ENCODE measurements at places on chromosomes 2 and 18.

- DNase-seq: no peak
Observed at GRCh38 chr2:74744731-74745515, 89.0 kb upstream of the HK2 start.

GRCh38 chr2:203237346-203238238 lies 1.2 kb upstream of the CYP20A1 start:
- DNase-seq: no peak

- no peak for DNase-seq
Observed at GRCh38 chr18:39681061-39681460, 2115.5 kb upstream of the CELF4 start.

DNA sequence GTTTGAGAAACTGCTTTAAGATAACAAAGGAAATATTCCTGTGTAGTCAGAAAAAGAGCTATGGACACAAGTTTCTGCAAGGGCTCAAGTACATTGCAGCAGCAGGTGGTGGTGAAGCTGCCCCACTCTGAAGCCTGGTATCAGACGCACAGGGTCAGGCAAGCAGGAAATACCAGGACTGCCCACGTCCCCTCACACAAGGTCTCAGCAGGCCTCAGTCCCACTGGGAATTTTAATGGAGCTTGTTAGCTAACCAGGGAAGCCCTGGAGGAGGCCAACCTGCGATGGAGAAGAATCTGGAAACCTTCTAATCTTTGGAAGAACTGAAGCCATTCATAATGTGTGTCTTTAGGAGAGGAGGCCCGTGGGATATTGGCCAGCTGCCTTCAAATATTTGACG lies 168.3 kb downstream of the UXS1 start:
- DNase-seq: no peak

- no peak for DNase-seq
Observed at GRCh38 chr2:181371782-181372645, 85.2 kb upstream of the ITGA4 start.

DNA sequence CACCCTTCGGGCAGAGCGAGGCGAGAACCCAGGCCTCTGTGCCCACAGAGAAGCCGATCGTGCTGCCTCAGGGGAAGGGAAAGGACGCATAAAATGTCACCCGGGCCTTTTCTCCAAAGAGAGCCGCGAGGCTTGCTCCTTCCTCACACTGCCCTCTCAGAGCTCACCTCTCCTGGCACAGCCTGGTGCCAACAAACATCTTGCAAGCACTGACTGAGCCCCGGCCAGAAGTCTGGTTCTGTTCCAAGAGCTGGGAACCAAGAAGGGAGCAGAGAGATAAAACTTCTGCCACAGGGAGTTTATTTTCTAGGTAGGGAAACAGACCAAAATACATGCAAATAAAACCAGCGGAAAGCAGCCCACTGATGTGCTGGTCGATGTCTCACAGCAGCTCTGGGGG lies 13.6 kb upstream of the ADI1 start:
- no peak for DNase-seq

- peak; percentile 96 for DNase-seq
Observed at GRCh38 chr2:122643725-122644329, 888.4 kb downstream of the TSN start.

GRCh38 chr2:241629762-241630435 lies 7.1 kb downstream of the THAP4 start:
- DNase-seq: no peak

DNA sequence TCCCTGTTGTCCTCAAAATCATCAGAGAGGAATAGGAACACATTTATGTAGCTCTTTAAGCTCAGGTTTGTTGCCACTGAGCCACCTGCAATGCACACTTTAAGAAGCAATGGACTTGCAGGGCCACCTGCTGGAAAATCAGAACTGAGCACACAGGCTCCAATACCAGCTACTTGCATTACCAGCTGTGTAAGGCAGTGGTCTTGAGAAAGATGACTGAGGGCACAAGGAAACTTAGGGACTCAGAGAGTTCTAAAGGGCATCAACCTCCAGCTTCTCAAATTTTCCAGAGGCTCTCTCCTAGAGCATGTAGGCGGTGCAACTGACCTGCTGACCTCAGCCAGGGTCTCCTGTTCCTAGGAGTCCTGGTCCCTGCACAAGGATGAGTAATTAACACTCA lies 2.5 kb upstream of the CNDP2 start:
- DNase-seq: no peak

- DNase-seq: no peak
Observed at GRCh38 chr2:122528061-122528460, 772.6 kb downstream of the TSN start.

- no peak for DNase-seq
Observed at GRCh38 chr2:239278361-239278760, 122.5 kb downstream of the HDAC4 start.

GRCh38 chr2:217735899-217736298 lies 266.9 kb downstream of the TNS1 start:
- DNase-seq: no peak

DNA sequence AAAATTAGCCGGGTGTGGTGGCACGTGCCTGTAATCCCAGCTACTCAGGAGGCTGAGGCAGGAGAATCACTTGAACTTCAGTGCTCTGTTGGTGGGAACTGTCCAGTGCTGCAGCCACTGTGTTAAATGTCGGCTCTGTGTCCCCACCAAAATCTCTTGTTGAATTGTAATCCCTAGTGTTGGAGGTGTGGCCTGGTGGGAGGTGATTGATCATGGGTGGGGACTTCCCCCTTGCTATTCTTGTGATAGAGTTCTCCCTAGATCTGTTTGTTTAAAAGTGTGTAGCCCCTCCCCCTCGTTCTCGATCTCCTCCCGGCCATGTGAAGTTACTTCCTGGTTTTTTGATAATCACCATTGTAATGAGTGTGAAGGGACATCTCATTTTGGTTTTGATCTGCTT lies 9.8 kb upstream of the RPL31 start:
- no peak for DNase-seq

DNA sequence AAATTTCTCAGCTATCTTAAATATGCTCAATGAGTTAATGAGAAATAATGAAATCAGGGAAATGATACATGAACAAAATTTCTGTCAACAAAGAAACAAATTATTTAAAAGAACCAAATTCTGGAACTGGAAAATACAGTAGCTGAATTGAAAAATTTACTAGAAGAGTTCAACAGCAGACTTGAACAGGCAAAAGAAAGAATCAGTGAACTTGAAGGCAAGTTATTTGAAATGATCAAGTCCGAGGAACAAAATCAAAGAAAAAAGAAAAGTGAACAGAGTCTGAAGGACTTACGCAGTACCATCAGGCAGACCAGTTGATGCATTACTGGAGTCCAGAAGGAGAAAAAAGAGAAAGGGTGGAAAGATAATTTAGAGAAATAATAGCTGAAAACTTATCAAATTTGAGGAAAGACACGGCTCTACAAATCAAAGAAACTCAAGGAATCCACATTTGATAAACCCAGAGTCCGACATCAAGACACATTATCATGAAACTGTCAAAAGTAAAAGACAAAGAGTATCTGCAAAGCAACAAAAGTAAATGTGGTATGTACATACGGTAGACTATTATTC lies 83.6 kb downstream of the CCDC138 start:
- no peak for DNase-seq

- no peak for DNase-seq
Observed at GRCh38 chr2:74619651-74620297, 28.4 kb downstream of the M1AP start.

GRCh38 chr2:170736628-170737027 lies 21.5 kb downstream of the SP5 start:
- no peak for DNase-seq

DNA sequence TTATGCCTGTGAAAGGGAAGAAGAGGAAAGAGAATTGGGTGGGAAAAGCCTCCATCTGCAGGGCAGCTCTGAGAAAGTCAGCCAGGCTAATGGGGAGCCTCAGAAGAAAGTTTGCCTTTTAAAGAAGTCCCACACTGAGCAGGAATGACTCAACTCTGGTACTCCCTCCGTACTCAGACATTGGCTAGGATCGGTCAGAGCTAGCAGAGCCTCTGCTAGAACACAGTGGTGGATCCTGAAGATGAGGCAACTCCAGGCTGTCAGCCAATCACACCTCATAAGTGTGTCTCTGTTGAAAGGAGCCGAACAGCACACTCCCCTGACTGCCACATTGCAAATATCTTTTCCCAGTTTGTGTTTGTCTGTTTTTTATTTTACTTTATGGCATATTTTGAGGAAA lies 96.9 kb downstream of the HNRNPLL start:
- DNase-seq: no peak

DNA sequence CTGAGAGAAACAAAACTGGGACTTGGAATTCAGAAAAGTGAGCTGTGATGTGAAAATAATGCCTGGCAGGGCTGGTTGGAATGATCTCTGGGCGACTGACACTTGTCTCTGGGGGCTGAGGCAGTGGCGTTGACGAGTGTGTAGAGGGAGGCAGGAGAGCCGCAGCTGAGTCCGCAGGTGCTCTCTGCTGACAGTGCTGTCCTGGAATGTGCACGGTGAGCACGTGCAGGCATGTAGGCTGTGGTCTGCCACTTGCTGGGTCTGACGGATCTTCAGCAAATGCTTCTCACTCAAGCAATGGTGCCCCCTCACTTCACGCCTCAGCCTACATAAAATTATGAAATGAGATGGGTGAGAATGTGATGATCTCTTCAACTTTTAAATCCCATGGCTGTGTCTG lies 38.5 kb upstream of the ATP9B start:
- DNase-seq: no peak

GRCh38 chr18:62914871-62915392 lies 199.6 kb downstream of the PHLPP1 start:
- no peak for DNase-seq

DNA sequence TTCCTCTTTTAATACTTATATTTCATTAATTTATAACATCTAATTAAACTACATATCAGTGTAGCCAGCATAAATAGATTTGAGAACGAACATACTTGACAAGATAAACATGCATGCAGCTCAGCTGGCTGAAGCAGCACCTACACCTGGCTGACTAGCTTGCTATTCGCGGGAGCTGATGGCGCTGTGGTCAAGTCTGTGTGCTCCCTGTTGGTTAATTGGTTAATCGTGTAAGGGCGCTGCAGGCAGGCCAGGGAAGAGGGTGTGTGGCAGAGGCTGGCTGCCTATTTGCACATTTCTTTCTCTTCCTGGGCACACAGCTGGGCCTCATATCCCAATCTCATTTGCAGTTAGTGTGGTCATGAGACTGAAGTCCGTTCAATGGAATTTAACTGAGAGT lies 14.5 kb upstream of the VWA3B start:
- DNase-seq: no peak

DNA sequence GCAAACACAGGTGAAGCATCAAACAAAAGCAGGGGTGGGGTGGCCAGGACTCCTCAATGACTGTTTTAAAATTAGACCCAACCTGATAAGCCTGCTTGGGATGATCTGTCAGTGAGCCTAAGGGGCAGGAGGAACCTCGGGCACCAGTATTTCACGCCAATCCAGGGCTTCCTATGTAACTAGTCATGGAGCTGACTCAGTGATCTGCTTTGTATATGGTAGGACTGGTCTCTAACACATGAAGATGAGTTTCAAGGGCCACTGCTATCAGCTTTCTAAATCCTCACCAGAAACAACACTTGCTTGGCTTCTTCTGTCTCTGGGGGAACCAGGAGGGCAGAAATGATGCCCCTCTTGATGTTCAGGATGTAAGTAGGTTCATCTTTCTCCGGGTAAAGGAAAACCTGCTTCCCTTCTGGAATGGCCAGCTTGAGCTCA lies 6.2 kb downstream of the APOB start:
- no peak for DNase-seq

GRCh38 chr2:39228413-39229209 lies 15.2 kb downstream of the CDKL4 start:
- DNase-seq: no peak

- DNase-seq: no peak
Observed at GRCh38 chr18:70359071-70359470, 70.2 kb downstream of the SOCS6 start.

DNA sequence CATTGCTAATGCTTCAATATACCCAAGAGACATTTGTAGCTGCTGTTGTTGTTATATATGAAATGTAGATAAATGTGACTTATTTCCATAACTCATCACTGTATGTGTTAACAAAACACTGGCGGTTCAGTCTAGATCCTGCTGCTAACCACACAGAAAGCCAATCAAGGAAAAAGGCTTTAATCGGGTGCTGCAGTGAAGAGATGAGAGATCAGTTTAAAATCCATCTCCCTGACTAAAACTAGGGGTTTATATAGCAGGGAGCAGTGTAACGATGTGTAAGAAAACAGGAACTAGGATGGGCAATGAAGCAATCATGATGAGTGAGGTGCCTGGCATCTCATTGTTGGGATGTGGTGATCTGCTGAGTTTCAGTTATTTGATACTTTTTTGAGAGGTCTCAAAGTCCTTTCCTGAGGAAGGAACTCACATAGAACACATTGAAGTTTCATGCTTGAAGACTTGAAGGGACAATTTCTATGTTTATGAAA lies 677.7 kb upstream of the CDH7 start:
- DNase-seq: no peak

- no peak for DNase-seq
Observed at GRCh38 chr2:229064749-229065148, 206.3 kb downstream of the PID1 start.

GRCh38 chr18:76052227-76052595 lies 442.8 kb downstream of the ZNF516 start:
- no peak for DNase-seq

GRCh38 chr2:147756069-147756468 lies 88.8 kb upstream of the ACVR2A start:
- DNase-seq: no peak

DNA sequence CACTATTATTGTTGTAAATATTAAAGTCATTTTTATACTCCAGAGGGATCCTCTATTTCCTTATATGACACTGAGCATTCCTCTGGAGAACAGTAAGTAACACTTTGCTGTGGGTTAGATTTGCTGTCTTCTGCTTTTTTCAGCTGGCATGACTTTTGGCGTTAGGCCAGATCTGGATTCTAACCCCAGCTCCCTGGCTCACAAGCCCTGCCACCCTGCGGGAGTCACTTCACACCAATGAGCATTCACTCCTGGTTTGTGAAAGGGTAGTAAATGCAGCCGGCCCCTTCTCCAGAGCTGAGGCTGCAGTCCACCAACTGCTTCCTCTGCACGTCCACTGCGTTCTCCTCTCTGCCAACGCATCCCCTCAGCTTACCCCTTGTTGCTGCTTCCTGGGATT lies 373.8 kb upstream of the RAB6C start:
- no peak for DNase-seq

DNA sequence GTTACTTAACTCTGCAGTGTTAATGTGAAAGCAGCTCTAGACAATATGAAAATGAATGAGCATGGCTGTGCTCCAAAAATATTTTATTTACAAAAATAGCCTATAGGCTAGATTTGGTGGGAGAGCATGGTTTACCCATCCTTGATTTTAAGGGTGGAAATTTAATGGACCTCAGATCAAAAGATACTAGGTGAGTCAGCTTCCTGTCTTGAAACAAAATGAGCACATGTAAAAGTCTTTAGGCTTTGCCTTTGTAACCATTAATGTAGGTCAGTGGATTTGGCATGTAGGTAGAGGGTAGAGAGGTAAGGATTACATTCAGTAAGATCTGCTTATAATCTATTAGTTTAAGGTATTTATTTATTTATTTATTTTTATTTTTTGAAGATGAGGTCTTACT lies 72.7 kb downstream of the GREB1L start:
- DNase-seq: no peak

- DNase-seq: no peak
Observed at GRCh38 chr2:223692191-223692947, 90.2 kb upstream of the SCG2 start.

All from NCI-H2029 (cell line).